Non-pigmented ciliary epithelial cell (primary cell): ENCODE measurements at places on chromosomes 4 and X.

DNA sequence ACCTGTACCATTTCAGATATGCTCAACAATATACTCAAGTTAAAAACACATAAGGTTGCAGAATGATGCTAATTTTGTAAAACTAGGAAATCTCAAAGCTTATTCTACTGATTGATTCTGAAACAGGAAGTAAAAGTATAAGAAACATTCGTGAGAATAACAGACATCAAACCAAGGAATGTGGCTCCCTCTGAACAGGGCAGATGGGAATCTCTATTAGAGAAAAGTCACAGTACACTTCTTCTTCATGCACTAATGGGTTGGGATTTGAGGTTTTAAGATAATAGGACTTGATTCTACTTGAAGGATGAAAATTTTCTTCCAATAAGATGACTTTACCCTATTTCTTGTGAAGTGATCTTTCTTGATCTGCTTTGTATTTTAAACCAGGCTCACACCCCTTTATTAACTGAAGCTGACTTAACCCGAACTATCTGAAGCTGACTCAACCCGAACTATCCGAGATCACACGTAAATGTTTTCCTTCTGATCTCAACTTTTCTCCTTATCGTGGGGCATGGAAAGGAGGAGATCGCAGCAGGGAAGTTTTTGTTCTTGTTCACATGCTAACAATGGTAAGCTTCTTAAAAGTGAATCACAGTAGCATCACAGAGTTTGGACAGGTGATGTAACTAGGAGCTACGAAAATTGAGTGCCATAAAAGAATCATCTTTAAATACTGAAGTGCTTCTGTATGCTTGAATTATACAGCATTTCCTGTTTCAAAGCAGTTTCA lies 363.1 kb upstream of the ZFP42 start:
- no peak for DNase-seq

DNA sequence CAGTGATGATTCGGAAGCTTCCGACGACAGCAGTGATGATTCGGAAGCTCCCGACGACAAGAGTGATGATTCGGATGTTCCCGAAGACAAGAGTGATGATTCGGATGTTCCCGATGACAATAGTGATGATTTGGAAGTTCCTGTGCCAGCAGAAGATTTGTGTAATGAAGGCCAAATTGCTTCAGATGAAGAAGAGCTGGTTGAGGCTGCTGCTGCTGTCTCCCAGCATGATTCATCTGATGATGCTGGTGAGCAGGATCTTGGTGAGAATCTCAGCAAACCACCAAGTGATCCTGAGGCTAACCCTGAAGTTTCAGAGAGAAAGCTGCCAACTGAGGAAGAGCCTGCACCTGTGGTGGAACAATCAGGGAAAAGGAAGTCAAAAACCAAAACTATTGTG lies 14.2 kb downstream of the CXCR3 start:
- no peak for DNase-seq

DNA sequence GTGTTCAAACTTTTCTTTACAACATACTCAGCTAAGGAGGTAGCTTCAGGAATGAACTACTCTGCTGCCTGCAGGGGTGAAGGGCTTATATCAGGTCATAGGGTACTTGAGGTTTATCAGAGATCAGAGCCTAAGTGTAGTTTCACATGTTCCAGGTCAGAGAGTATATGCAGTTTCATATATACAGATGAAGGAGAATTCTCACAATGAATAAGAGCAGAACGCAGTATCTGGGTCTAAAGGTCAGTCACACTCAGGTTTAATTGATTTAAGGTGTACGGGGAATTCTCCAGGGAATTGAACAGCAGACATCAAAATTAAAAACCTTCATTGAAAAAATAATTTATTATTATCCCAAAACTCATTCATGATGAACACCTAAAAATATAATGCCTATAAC lies 700.6 kb downstream of the TECRL start:
- no peak for DNase-seq

DNA sequence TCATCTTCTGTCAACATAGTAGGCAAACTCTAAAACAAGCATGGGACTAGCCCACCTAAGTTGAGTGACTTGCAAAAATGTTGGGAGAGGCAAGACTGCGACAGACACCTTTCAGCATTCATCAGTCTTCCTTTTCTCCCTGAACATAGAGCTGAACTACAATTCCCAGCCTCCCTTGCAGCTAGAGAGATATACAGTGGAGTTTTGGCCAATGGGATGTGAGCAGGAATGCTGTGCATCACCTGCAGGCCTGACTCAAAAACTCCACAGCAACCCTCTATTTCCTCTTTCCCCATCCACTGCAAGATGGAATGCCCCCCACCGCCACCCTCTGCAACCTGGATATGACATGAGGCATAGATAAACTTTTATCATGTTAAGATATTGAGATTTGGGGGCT lies 66.5 kb downstream of the PDHA1 start:
- no peak for DNase-seq

GRCh38 chr4:123867910-123868587 lies 471.5 kb downstream of the SPRY1 start:
- no peak for DNase-seq

GRCh38 chr4:128060121-128060698 lies 902 bp upstream of the LARP1B start:
- DNase-seq = no peak

GRCh38 chr4:5895287-5895686 lies 2.4 kb upstream of the CRMP1 start:
- no peak for DNase-seq

DNA sequence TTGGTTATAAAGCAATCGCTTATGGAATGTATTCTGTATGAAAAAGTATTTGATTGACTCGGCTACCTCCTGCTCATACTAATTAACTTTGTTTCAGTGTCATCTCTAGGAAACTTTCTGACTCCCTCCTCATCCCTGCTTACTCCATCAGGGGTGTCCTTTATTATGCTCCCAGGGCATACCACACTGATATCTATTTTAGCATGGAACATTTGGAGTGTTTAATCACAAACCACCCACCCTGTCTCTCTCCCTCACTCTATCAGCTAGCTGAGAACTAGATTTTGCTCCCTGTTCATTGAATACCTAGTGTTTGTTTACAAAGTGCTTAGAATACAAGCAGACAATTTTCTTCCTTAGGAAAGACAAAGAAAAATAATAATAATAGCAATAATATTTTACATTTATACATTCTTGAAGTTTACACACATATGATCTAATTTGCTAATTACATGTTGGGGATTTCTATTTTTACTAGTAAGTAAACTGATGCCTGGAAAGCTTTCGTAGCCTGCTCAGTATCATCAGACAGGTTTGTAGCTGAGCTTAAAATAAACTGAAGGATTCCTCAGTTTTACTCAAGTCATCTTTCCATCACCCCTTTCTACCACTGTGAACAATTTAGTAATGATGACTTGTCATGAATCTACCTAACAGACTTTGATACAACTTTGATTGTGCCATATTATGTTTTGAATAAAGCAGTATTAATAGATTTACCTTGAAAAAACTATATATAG lies 811.4 kb upstream of the HS3ST1 start:
- DNase-seq = no peak

GRCh38 chr4:137471461-137471860 lies 60.8 kb downstream of the PCDH18 start:
- DNase-seq = no peak

DNA sequence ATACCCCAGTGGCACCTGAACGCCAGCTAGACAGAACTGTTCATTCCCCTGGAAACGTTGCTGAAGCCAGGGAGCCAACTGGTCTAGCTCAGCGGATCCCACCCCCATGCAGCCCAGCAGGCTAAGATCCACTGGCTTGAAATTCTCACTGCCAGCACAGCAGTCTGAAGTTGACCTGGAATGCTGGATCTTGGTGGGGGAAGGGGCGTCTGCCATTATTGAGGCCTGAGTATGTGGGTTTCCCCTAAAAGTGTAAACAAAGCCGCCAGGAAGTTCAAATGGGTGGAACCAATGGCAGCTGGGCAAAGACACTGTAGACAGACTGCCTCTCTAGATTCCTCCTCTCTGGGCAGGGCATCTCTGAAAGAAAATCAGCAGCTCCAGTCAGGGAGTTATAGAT lies 213.0 kb downstream of the NKX6-1 start:
- no peak for DNase-seq

DNA sequence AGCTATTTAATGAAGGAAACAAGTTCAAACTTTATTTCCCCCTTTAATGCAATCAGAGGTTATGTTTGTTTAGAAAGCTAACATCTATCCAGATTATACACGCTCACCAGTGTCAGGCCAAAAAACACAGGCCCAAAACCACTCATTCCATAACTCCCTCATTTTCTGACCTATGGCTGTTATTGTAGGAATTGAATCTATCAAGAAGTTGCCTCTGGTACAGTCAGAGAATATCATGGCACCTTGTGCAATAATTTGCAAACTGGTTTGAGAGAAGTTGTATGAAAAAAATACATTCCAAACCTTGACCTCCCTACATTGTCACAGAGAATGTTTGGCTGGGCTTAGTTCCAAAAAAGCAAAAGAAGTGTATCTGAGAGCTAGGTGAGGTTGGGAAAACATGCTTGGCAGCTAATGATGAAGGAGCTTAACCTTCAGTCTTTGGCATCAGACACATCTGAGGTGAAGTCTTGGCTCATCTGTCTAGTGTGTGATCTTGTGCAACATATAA lies 591.0 kb downstream of the ANKRD50 start:
- peak; percentile 59 for DNase-seq

- no peak for DNase-seq
Observed at GRCh38 chr4:154526151-154526550, 24.0 kb downstream of the PLRG1 start.

DNA sequence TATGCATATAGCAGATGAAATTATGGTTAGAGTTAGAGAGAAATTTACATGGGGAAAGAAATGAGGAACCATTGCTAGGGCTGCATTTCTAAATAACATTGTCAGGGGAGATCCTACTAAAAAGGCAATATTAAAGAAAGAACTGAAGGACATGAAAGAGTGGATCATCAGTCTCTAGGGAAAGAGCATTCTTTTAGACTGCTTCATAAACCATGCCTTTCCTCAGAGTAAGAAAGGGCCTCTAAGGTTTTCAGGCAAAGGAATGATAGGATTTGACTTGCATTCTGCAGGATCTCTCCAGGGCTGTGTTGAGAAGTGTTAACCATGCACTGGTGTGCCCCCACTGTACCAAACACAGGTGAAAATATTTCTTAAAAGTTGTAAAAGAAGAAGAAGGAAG lies 385.4 kb upstream of the MAD2L1 start:
- no peak for DNase-seq

- DNase-seq = no peak
Observed at GRCh38 chr4:119697887-119698393, 69.3 kb upstream of the PDE5A start.

- DNase-seq = no peak
Observed at GRCh38 chrX:131061306-131061705, 3.2 kb downstream of the ARHGAP36 start.

- no peak for DNase-seq
Observed at GRCh38 chr4:36568575-36568974, 287.2 kb downstream of the DTHD1 start.
